ENCODE measurements at places on chromosomes 11 and 22.

DNA sequence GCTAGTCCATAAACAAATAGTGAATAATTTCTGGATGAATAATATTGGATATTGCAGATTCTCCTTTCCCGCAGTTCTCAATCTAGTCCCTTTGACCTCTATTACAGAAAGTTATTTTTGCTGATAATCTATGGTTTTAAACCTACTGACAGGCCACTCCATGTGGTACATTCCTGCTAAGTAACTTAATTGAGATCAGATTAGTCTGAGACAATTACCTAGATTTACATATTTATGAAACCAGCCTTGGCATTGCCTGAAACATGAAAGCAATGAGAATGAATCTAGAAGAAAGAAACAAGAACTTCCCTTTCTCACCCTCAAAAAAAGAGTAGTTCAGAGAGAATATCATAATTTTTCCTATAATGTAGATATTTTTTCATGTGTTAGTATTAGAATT is 964.2 kb downstream of the JRKL start:
- no peak for DNase-seq

DNA sequence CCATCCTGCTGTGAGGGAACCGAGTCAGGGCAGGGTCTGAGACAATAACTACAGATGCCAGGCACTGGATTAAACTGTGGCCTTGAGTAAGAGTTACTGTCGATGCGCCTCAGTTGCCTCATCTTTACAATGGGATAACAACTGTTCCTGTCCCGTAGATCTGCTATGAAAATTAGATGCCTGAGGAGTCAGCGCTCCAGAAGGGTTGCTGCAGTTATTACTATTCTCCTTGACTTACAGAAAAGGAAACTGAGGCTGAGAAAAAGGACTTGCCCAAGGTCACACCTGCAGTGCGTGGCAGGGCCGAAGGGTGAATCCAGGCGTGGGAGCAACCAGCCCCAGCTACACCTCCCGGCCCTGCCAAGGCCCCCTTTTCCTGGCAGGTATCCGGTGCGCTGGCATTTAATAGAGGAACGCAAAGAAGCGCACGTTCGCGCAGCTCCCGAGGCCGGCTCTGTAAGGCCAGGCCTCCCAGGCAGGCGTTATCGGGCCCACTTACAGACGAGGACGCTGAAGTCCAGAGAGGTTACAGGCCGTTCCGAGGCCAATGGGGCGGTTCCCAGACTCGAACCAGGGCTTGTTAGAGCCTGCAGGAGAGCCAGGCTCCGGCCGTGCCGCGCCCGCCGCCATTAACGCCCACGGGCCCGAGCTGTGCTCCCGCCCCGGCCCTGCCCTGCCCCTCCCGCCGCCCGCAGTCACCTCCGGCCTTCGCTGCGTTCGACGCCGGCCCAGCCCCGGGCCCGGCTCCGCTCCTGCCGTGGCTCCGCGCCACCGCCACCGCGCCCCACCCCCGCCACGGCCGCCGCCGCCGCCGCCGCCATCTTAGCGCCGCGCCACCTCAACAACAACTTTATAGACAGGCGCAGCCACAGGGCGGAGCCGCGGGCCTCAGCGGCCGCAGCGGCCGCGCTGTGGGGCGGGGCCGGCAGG is at the start of gene C11orf68:
C11orf68 (minus strand) TSS at position 852 of the 930 bp plus-strand sequence; CDS start at position 821, 31 bp downstream.
- DNase-seq, result peak; percentile 72

GRCh38 chr11:126153972-126154371 is 57.5 kb downstream of the RPUSD4 start:
- DNase-seq, result no peak

GRCh38 chr11:69915151-69915500 is 95.9 kb upstream of the FGF3 start:
- DNase-seq, result no peak

GRCh38 chr11:73496134-73496533 is 101.8 kb downstream of the FAM168A start:
- no peak for DNase-seq

DNA sequence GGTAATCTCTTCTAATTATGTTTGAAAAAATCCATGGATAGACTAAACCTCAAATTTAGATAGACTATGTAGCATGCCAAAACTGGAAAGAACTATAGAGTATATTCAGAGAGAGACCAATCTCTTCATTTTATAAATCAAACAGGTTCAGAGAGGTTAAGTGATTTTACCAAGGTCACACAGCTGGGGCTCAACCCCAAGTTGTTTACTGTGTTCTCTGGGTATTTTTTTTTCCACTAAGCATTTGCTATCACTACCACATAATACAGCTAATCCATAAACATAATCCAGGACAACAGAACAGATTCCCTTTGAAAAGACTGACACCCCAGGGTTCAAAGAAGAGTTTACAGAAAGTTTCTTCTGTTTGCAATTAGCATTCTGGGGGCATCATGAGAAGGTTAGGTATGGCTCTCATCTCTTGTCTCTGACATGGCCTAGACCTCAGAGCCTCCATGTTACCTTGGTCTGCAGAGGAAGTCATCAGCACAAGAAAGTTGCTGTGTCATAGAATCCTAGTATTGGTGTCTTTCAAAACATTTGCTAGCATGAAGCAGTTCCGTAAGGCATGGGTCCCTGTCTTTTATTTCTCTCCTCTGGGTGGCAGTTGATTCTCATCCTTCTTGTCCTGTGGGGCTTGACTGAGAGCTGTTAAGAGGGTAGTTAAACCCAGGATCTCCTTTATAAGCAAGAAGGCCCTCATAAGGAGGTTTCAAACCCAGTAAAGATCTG is 94.5 kb upstream of the HSD17B12 start:
- no peak for DNase-seq

GRCh38 chr11:115929618-115930129 is 425.5 kb upstream of the CADM1 start:
- DNase-seq, result no peak

GRCh38 chr22:49088801-49089791 is 738.6 kb downstream of the BRD1 start:
- no peak for DNase-seq

- DNase-seq, result no peak
Measured at GRCh38 chr11:74354036-74354435, 42.6 kb upstream of the P4HA3 start.

GRCh38 chr11:34680918-34681586 is 60.2 kb downstream of the EHF start:
- DNase-seq, result no peak

- no peak for DNase-seq
Measured at GRCh38 chr11:69510471-69511357, 29.3 kb downstream of the LINC01488 start.

DNA sequence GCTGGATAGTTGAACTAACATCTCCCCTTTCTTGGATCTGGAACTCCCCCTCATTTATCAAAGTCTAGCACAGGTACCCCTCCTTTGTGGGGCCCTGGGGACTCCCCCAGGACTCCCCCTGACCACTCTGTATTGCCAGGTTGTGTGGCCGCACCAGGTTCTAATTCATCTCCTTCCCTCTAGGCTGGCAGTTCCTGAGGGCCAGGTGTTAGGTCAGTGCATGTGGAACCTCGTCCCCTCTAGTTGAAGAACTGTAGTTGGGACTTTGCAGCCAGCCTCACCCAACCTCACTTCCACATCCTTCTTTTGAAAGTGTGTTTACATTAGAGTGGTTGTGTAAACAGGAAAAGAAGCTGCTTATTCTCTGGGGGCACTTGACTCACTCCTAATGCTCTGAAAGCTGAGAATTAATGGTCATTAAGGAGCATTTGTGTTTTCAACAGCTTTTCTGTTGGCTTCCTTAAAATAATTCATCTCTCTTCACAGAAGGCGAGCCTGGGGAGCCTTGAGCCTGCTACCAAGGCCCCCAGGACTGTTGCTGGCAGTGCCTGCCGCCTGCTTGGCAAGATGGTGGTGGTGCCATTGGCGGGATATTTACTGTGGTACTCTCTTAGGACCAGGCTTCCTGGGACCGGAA is 11.8 kb downstream of the UPB1 start:
- DNase-seq, result no peak

GRCh38 chr11:83194281-83195142 is 1.0 kb downstream of the ANKRD42 start:
- peak; percentile 20 for DNase-seq

DNA sequence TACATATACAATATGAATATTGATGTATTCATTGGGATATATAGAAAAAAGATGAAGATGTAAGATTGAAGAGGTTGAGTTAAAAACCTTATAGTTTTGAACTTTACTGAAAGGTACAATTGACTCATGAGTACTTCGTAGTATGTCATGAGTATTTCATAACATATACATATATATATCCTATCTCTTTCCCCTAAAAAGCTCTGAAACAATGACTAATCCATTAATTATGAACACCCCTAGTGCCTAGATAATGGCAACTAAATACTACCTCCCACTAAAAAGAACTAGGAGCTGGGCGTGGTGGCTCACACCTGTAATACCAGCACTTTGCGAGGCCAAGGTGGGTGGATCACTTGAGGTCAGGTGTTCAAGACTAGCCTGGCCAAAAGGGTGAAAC is 31.5 kb downstream of the SLC35F2 start:
- DNase-seq, result no peak

DNA sequence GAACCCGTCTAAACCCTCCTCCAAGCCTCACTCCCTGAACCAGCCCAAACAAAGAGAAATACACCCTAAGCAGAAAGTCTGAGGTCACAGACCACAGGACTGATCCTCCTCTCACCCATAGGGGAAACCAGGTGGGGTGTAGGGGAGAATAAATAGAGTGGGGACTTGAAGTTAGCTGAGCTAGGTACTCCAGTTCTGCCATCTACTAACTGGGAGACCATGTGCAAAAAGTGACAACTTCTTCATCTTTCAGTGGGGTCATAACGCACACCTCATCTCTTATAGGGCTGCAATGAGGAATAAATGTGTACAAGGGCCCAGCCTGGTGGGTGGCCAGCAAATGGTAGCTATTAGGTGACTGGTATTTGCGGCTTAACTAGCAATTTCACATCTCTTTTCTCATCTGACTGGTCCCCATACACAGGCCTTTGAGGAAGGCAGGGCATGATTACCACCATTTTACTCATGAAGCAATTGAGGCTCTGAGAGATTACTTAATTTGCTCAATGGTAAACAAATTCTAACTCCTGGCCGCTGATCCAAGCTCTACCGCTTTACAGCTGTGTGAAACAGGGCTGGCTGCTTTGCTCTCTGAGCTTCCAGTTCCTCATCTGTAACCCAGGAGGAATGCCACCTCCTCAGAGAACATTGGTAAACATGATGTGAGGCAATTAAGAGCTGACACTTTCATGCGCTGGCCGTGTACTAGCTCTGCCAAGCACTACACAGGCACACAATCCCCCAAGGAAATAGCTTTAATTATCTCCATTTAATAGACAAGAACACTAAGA is 16.6 kb downstream of the TBC1D10A start:
- DNase-seq, result no peak

GRCh38 chr11:6637871-6638270 is 17.7 kb downstream of the DCHS1 start:
- no peak for DNase-seq

Measured in forelimb muscle (tissue), 1 donor.